Activated CD4-positive, alpha-beta T cell treated with anti-CD3 and anti-CD28 coated beads, Interleukin-2, amount 10 ng/mL, durations not matched to agents 24 days and 14 days (primary cell): ENCODE measurements at places on chromosomes 1 and 21. TPM values are rescaled to one million over a fixed set of nuclear protein-coding genes. Genes with fewer than 3 reads are reported as not detected.

- no peaks in the 10 kb centered on the region for H3K36me3 ChIP-seq
- H3K27ac ChIP-seq: no peak overlapping the region
- no peak overlapping the region for H3K4me3 ChIP-seq
Measured at GRCh38 chr1:112006416-112007025, 17.1 kb upstream of the KCND3 start.

DNA sequence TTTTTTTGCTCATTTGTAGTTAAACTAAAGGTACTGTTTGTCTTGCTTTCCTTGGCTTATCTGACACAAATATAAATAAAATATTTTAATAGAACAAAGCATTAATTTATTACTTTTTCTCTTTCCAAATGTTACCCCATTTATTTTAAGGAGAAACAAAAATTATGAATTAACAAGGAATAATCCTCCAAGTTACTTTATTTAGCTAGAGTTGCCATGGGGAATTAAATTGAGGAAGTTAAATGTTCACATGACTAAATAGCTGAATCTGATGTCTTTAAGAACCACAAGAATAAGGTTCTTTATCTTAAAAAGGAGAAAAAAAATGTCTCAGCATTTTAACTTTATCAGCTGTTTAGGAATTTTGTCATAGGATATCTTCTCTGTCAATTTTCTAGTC lies 12.3 kb downstream of the ATG4C start:
- no peak overlapping the region for H3K4me3 ChIP-seq
- no peak overlapping the region for H3K27ac ChIP-seq
- no peaks in the 10 kb centered on the region for H3K27me3 ChIP-seq
- peaks cover 13% of the 10 kb centered on the region for H3K4me1 ChIP-seq
- DNase-seq: no peak

DNA sequence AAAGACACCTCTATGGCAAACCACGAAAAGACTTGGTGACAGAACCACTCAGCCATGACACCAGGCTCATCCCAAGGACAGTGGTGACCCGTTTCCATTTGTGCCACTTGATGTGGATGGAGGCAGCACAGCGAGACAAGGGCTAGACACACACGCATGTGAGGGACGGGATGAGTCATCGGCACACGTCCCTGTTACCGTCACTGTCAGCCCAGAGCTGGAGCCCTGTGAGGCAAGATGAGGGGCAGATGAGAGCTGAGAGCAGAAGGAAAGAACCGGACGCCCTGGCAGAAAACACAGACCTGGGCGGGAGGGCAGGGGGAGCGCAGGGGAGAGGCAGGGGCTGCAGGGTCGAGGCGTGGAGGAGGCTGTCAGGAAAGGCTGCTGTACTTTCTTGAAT lies 57.8 kb downstream of the SIK1 start:
- no peak for DNase-seq
- H3K27me3 ChIP-seq: no peaks in the 10 kb centered on the region
- H3K4me1 ChIP-seq: peaks cover 4% of the 10 kb centered on the region
- H3K36me3 ChIP-seq: no peaks in the 10 kb centered on the region

DNA sequence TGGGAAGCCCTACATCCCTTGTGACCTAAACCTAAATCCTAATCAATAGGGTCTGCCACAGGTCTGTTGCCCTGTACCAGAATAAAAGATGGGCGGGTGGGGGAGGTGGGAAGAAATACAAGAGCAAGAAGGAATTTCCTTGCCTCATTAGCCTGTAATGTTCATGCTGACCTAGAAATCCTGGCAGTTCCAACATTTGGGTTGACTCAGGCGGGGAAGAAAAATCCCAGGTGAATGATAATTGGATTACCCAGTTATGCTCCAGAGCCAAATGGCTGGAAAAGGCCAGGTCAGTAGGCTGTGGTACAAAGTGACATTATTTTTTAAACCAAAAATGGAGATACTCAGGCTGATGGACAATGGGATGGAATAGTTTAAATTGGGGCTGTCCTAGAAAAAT lies 27.3 kb upstream of the A3GALT2 start:
- H3K27ac ChIP-seq: peak overlapping the region; percentile 93
- peaks cover 33% of the 10 kb centered on the region for H3K36me3 ChIP-seq
- H3K27me3 ChIP-seq: peaks cover 2% of the 10 kb centered on the region
- H3K4me1 ChIP-seq: peaks cover 41% of the 10 kb centered on the region
- DNase-seq: no peak

RHBDL2 gene
- not detected in 2 replicates for total RNA-seq

PEAR1 gene
- total RNA-seq: 0.09 and 0.21 TPM in 2 replicates

PTPN22 gene
- 60.4 and 64.1 TPM in 2 replicates for total RNA-seq

BGLAP gene
- total RNA-seq: 1.9 and 2.3 TPM in 2 replicates

KCNE2 gene
- total RNA-seq: not detected in 2 replicates
